ENCODE measurements at places on chromosomes 11 and 22.

GRCh38 chr11:130609121-130610035, 160.9 kb downstream of the ADAMTS15 start:
- DNase-seq: no peak

DNA sequence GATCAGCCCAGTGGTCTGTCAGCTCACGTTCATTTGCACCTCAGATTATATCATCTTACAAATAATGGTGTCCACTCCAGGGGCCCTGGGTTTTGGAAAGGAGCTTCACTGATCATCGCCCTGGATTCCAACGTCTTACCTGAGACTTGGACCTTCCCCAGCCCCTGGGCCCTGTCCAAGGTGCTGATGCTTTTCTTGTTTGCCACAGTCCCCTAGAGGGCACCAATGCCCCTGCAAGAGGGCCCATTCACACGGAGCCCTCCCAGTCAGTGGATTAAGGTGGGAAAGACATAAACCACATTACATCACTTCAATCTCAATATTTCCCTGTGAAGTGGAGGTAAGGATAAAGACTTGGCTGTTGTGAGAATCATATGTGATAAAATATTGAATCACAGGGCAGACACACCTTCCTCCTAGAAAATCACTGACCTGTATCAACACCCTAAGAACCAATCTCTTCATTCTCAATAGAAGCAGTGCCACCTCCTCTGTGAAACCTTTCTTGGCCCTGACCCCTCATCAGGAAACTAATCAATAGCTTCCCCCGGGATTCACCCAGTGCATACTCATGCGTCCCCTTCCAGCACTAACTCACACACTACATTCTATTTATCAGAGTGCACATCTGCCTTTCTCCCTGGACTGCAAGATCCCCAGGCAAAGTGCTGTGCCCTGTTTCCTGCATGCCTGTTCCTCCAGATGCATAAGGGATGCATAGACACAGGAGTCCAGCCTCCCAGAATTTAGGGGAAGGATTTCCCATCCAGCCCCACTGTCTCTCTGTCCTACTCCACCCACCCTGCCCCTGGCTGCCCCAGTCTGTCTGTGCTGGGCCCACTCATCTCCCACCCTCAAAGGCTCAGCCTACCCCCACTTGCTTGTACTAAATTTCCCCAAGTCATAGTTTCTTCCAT, 167.0 kb downstream of the BUD13 start:
- DNase-seq: no peak

DNA sequence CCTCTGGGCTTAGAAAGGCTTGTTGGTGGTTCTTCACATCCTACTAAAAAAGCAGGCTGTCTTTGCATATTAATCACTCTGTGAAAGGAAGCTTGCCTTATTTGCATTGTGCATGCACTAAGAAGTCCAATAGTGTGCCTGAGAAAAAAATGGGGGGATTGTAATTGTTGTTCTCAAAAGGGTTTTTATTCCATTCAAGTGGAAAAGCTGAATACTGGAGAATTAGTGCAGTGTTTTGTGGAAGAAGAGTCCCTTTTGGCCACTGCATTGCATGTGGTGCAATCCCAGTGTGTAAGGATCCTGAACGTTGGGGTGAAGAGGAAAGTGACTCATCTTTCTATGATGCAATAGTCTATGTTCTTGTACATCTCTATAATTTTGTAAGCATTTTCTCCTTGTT, 16.5 kb downstream of the NCAM1 start:
- peak; percentile 30 for DNase-seq

- DNase-seq: no peak
Observed at GRCh38 chr11:117256573-117256972, 24.1 kb downstream of the RNF214 start.

GRCh38 chr11:119780222-119780953, 51.4 kb upstream of the NECTIN1 start:
- no peak for DNase-seq

GRCh38 chr11:59199546-59200422, 12.9 kb downstream of the MPEG1 start:
- no peak for DNase-seq

GRCh38 chr11:8329847-8330361, 66.2 kb upstream of the LMO1 start:
- DNase-seq: no peak

DNA sequence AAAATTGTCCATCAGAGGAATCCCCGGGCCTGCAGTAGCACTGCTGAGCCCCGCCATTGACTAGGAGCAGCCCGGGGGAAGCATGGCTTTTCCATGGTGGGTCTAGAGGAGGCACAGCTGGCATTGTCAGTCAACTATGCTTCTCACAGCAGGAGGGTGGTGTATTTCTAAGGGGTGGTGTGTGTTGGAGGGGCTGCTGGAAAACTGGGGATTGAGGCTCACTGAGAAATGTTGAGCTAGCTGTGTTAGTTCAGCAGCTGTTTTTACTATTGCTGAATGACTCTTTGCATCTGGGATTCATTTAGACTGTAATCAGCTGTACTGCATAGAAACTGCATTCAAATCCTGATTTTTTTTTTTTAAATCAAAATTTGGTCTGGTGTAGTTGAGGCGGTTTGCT, 5.6 kb downstream of the DDX10 start:
- DNase-seq: no peak
